ENCODE measurements at places on chromosomes 13 and 19.

GRCh38 chr19:47113850-47114651 is 475 bp upstream of the ZC3H4 start:
- no peak for DNase-seq

GRCh38 chr19:58514564-58515022 is 2.8 kb upstream of the SLC27A5 start:
- DNase-seq = no peak

- no peak for DNase-seq
These were observed 113.6 kb upstream of the MBNL2 start for GRCh38 chr13:97108530-97108900.

DNA sequence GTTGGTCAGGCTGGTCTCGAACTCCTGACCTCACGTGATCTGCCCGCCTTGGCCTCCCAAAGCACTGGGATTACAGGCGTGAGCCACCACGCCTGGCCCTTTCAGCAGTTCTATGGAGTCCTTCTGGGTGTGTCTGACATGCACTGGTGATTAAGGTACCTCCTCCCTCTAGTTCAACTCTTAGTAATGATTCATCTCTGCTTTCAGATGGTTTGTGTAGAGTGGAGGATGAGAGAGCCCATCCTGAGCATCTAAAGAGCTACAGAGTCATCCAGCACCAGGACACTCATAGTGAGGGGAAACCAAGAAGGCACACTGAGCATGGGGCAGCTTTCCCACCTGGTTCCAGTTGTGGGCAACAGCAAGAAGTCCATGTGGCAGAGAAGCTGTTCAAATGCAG is 8.2 kb downstream of the ZNF584 start:
- DNase-seq = no peak

DNA sequence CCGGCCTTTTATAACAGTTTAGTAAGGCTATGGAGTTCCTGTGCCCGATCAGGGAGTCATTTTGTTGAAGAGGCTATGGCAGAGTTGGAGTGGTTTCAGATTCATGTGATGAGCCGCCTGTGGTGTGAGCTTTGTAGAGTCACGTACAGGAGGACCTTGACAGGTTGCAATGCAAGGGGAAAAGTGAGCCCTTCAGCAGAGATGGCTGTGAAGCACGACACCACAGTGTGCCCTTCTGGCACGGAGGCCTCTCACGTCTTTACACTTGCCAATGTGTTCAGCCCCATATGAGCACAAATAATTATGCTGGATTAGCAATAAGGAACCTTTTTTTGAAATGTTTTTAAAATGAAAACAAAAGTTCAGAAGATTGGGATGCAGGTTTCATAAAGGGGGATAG is 499.8 kb downstream of the LIG4 start:
- no peak for DNase-seq

DNA sequence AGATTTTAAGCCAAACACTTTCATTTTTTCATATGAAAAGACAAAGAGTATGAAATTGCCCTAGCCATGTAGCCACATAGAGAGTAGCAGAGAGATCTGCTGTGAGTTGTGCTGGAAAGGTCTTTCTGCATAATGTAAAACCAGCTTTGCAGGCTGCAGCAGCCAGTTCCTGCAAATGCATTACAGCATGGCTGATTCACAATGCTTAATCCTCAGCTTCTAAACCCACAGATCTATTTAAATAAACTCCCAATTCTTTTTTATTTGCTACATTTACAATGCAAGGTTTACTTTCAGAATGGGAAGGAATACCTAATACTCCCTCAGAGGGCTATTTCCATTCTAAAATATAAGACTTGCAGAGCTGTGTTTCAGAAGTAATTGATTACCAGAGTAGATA is 185.6 kb upstream of the STARD13 start:
- DNase-seq = no peak
